ENCODE measurements at places on chromosomes 12 and 14.
A peak's percentile ranks its signal among the peaks of the same experiment; 100 is the strongest.

DNA sequence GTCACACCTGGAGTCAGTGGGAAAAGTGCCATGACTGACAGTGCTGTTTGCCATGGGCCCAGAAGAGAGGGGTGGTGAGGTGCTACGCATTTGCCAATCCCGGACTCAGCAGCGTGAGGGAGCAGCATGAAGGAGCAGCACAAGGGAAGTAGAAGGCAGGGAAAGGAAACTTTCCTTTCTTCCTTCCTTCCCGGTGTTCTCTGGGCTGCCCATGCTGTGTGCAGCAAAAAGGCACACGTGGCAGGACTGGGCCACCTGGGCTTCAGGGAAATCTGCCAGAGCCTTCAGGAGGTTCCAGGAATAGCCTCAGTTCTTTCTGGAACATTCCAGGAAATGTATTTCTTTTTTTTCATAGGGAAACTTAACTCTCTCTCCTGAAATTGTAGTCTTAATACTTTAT, 23.0 kb downstream of the TRIM9 start:
- no peak for DNase-seq

GRCh38 chr12:108832730-108833354, 24.5 kb downstream of the SSH1 start:
- DNase-seq = no peak

GRCh38 chr14:90547968-90548367, 151.1 kb downstream of the CALM1 start:
- DNase-seq = no peak

DNA sequence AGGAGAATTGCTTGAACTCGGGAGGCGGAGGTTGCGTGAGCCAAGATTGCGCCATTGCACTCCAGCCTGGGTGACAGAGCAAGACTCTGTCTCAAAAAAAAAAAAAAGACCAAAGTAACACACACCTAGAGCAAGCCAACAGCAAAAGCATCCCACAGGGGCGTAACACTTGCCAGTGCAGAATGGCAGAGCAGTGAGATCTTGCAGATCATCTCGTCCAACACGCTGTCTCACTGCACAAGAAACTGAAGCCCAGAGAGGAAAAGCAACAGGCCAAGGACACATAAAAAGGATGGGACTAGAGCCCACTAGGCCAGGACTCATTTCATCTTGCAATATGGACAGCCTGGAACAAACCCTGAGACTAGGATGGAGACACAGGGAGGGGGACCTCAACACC, 12.7 kb upstream of the KRT78 start:
- DNase-seq = no peak

DNA sequence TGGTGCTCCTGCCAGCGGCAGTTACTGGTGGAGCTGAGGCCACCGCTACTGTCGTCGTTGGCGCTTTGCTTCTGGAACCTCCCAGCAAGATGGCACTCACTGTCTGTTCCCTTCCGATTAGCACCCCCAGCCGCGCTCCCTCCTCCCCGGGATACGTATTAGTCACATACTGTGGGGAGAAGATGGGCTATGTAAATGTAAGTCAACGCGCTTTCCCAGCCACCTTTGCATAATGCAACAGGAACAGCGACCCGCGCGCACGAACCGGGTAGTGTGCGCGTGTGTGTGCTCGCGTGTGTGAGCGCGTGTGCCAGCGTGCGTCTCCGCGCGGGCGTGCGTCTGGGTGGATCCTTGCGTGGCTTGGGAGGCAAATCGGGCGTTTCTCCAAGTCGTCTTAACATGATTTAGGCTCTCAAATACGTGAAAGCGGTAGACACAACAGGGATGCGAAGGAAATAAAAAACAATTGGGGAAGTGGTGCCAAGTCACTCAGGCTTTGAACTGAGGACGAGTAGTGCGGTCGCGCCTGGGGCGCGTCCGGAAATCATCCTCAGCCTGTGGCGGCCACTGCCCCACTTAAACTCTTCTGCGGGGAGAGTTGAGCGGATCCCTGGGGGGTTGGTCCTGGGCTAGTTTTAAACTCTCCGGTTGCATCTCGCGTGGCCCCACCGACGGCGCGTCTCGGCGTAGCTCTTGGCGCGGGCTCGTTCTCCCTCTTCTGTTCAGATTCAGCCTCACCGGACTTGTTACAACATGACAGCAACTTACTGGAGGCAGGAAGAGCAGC, 1.8 kb downstream of the FLRT2 start:
- peak; percentile 68 for DNase-seq

DNA sequence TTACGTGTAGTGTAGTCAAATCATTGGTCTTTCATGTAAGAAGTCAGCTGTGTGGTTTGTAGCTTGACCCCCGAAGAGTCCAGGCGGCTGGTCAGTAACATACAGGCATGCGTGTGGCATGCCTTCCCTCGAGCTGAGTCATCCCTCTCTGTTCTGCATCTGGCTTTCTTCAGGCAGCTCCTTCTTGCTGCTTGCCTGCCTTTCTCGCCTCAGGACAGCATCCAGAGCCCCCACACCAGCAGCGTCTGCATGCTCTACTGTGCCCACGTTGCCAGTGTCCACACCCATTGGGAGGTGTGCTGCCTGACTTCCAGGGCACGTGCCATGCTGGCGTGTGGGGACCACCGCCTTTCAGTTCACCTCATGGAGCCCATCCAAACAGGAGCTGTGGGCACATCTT, 96.8 kb downstream of the EP400 start:
- DNase-seq = no peak

- DNase-seq = no peak
These were observed 64.8 kb upstream of the YARS2 start for GRCh38 chr12:32820376-32820931.

Measured in WTC11 (cell line).